ENCODE measurements at places on chromosomes 5 and 9.

DNA sequence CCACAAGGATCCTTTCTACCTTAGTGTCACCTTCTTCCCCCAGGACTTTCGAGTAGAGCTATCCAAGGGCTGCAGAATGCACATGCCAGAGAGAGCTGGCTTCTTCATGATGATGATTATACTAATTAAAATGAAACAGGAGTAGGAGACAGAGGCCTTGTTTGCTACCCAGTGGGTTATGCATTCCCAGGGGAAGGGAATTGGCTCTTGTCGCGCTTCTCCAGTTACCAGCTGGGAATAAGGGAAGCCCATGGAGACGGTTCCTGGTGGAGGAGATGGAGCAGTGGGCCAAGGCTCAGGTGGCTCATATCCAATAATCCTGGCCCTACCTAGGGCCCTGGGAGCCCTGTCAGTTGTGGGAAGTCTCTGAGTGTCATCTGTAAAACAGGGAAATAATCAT is 65.1 kb downstream of the WWC1 start:
- no peak for DNase-seq

GRCh38 chr5:168669668-168670378 is 90.7 kb upstream of the PANK3 start:
- no peak for DNase-seq

- no peak for DNase-seq
Observed at GRCh38 chr5:172777881-172778814, 7.2 kb upstream of the DUSP1 start.

- no peak for DNase-seq
Observed at GRCh38 chr9:97773091-97773490, 76.0 kb upstream of the XPA start.

DNA sequence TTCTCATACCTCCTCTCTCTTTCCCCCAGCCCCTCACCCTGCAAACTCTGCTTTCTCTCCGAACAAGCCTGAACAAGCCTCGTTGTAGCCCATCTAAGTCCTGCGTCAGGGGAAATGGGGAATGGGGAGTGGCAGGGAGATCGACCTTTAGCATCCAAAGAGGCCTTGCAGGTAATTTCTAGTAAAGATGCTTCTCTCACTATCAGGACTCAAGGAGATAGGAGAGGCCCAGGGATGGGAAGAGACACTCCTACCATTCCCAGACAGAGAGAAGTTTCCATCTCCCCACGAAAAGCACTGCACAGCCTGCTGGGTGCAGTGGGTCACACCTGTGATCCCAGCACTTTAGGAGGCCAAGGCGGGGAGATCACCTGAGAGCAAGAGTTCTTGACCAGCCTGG is 44.4 kb upstream of the CTNNA1 start:
- no peak for DNase-seq

DNA sequence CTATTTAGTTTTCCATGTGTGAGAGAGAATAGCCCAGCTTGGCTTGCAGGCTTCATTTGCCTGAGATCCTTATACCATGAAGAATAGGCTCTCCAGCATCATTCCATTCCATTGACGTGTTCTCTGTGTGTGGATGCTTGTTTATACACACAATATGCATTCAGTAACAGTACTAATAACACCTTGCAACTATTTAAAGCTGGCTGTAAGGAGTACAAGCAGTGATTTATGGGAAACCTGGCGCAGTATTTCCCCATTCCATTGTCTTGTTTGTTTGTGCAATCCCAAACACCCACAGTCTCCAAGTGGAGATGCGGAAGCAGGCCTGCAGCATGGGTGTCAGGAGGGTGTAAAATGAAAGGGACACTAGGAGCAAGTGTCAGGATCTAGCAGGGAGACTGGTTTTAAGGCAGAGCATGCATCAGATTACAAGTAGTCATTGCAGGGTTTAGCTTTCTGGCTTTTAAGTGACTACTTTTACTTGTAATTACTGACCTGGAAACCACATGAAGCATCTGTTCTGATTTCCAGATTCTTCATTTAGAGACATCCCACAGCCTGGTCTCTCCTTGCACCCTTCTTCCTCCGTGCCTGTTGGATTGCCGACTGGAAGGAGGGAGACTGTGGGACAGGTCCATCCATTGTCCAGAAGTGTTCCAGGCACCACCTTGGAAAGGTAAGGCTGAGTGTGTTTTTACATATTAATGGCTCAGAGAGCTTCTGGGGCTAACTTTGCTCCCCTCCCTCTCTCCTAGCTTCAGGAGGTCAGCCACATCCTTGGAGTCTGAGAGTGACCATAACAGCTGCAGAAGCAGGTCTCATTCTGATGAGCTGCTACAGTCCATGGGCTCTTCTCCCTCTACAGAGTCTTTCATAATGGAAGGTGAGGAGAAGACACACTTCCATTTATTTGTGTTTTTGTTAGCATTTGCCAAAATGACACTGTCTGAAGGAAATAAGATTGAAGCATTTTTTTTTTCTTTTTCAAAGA is 241.6 kb downstream of the ARHGEF28 start:
- DNase-seq, result no peak

DNA sequence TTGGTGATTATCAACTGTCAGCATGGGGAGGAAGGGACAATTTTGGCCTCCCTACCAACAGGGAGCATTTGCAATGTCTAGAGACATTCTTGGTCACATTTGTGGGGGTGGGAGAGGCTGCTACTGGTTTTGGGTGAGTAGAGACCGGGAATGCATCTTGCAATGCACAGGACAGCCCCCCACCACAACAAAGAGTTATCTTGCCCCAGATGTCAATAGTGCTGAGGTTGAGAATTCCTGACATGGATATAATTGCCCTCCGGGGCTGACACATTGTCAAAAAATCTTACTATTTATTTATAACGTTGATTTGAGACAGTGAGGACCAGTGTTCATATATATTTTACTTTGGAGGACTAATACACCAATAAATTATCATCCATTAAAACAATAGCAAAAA is 316.1 kb downstream of the PSAT1 start:
- no peak for DNase-seq
